ENCODE measurements at places on chromosomes 5 and 9.

GRCh38 chr9:96108691-96109380 lies 193.1 kb downstream of the HSD17B3 start:
- no peak for DNase-seq

GRCh38 chr5:111116550-111116949 lies 24.4 kb downstream of the WDR36 start:
- no peak for DNase-seq

DNA sequence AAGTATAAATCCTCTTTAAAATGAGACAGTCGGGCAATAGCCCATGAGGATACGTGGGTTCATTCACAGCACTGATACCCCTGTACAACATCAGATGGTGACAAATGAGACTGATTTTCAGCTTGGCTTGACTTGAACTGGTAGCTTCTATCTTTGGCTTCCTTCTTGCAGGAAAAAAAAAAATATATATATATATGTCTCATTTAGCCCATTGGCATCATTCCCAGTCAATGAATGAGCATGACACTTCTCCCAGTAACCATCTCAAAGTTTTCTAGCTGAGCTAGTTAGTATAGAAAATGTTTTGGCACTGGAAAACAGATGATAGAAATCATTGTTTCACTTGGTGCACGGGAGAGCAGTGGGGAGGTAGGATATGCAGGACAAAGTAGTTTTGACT lies 222.5 kb upstream of the TAS2R1 start:
- no peak for DNase-seq

GRCh38 chr5:180341595-180341994 lies 11.5 kb downstream of the GFPT2 start:
- DNase-seq = no peak

DNA sequence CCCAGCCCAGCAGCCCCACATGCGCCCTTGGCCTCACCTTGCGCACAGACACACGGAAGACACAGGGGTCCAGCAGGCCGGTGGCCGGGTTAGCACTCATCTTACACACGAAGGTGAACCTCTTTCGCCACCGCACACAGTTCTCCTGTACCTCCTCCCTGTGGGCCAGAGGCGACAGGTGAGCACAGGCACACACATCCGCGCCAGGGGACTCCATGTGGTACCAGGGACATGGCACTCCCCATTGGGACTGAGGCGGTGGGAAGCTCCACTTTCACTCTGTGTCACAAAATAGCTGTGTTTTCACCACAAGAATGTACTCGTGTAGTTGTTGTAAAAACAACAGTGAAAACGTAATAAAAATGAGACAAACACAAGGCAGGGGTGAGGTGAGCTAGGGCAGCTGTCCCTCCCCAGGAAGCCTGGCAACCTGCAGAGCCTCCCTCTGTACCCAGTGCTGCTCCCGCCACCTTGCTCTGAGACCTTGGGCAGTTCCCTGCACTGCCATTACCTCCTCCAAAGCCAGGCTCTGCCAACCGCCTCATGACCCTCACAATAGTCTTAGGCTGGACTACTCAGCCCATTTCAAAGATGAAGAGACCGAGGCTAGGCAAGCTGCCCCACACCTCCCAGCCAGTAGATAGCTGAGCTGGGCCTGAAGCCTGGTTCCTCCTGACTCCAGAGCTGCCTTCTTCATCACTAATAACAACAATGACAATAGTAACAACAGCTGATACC lies 16.3 kb upstream of the DPM2 start:
- no peak for DNase-seq

DNA sequence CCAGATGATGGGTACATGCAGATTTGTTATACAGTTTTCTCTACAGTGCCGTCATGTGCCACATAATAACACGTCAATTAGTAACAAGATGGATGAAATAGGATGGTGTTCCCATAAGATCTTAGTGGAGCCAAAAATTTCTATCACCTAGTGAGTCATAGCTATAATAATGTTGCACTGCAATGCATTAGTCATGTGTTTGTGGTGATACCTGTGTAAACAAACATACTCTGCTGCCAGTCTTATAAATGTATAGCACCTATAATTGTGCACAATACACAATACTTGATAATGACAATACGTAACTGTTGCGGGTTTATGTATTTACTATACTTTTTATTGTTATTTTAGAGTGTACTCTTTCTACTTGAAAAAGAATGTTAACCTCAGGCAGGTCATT lies 865.4 kb downstream of the MAT2B start:
- no peak for DNase-seq

DNA sequence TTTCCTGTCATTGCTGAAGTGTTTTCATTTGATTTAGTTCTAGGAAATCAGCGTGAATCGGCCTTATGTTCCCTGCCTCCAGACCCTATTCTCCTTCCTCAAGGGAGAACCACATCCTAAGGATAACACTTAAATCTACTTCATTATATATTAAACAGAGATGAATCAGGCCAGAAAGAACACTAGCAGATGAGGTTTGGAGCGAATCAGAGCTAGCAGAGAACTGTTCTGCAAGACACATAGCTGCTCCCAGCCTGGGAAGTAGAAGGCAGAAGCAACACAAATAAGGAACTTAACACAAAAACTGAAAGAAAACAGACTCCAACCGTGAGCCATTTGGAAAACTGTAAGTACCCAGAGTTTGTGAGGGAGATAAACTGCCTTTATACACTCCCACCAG lies 718.2 kb downstream of the SEMA5A start:
- no peak for DNase-seq

GRCh38 chr5:79762929-79763328 lies 73.3 kb downstream of the CMYA5 start:
- no peak for DNase-seq

- no peak for DNase-seq
These were observed 66.4 kb upstream of the SUSD1 start for GRCh38 chr9:112241491-112241890.

GRCh38 chr5:17075236-17075635 lies 139.1 kb upstream of the MYO10 start:
- DNase-seq = no peak

DNA sequence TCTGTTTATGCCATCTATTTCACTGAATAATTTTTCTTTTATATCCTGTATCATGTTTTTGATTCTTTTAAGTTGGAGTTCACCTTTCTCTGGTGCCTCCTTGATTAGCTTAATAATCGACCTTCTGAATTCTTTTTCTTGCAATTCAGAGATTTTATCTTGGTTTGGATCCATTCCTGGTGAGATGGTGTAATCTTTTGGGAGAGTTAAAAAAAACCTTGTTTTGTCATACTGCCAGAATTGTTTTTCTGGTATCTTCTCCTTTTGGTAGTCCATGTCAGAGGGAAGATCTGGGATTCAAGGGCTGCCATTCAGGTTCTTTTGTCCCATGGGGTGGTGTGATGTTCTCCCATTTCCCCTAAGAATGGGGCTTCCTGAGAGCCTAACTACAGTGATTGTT lies 800.8 kb upstream of the TYRP1 start:
- DNase-seq = no peak

DNA sequence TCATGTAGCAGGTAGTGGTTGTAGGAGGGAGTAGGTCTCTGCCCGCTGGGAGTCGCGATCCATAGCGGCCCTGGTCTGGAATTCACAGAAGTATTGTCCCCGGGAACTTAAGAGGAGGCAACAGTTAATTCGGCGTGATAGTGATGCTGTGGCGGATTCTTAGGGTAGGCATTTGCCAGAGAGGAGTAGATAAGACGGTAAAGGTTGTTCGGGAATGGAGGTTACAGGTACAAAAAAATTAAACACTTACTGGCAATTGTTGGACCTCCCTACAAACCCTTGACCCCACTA lies 679 bp downstream of the SMC5 start:
- DNase-seq = no peak

DNA sequence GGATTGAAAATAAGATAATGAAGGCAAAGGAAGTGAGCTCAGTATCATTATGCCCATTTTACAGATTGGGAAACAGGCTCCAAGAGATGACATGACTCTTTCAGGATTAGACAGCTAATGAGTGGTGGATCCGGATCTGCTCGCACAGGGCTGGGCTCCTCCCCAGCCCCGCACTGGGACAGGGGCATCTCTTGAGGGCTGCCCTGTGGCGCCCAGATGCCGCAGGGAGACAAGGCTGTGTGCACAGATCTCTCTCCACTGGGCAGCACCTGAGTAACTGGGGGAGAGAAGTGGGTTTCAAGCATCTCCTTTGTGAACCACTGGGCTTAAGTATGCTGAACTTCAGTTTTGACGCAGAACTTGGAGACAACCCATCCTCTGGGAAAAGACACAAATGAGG lies 43.9 kb downstream of the ADAMTS2 start:
- DNase-seq = no peak

DNA sequence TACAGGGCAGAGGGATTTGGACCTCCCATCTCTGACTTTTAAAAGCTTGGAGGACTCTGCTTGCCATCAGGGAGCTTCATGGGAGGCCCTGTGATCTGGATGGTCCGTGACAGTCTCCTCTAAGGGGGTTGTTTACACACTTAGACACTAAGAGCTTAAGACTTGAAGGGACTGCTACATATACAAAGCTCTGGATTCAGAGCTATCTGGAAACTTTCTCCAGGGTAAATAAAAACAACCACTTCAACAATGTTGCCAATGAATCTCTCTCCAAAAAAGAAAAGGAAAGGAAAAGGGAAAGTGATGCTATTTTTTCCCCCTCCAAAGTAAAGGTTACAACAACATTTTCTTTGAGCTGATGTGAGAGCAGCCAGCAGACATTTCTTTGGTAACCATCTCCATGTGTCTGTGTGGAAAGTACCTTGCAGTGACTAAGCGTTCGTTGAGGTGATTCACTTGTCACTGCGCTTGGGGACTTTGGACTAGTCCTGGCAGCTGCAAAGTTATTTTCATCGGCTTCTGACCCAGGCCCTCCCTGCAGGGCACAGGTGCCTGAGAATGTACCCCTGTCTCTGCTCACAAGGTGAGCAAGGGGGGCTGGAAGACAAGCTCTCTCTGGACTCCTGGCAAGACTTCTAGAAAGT lies 262.1 kb upstream of the KLF4 start:
- DNase-seq = no peak

GRCh38 chr9:135085830-135086546 lies 1.5 kb upstream of the OLFM1 start:
- peak; percentile 63 for DNase-seq

DNA sequence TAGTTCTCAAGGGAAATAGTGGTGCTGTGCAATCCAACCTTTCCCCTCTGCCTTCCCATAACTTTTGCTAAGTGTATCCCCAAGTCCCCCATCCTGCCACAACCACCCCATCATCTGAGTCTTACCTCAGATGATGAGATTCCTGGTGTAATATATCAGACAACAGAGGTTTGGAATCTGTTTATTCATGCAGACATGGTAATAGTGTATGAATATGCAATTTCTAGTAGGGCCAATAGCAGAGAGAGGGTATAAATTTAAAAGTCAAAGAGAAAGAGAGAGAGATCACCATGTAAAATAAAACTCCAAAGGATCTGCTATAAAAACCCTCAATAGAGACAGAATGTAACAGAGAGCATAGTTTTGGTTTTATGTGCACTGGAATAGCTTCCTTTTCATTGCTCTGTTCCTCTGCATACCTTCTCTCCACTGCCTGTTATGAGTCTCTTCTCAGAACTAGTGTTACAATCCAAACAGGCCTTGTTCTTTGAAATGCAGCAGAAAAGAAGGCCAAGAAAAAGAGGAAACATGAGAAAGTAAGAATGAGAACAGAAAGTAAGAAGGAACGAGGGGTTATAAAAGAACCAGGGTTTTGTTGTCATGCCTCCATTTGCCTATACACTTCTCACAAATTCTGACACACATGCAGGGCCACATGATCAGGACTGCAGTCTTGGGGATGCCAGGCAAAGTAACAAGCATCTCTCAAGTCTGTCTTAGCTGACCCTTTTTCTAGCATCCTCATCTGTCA lies 278.0 kb downstream of the CETN3 start:
- DNase-seq = no peak

DNA sequence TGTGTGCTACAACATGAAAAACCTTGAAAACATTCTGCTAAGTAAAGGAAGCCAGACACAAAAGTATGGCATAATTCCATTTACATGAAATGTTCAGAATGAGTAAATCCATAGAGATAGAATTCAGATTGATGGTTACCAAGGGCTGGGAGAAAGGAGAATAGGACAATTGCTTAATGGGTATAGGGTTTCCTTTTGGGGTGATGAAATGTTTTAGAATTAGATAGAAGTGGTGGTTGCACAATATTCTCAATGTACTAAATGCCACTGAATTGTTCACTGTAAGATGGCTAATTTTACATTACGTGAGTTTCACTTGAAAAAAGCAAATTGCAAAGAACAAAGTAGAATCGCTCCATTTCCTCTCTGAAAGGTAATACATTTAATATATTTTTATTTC lies 43.0 kb upstream of the GAS1 start:
- no peak for DNase-seq

GRCh38 chr5:139655727-139656271 lies 7.7 kb downstream of the CXXC5 start:
- no peak for DNase-seq

DNA sequence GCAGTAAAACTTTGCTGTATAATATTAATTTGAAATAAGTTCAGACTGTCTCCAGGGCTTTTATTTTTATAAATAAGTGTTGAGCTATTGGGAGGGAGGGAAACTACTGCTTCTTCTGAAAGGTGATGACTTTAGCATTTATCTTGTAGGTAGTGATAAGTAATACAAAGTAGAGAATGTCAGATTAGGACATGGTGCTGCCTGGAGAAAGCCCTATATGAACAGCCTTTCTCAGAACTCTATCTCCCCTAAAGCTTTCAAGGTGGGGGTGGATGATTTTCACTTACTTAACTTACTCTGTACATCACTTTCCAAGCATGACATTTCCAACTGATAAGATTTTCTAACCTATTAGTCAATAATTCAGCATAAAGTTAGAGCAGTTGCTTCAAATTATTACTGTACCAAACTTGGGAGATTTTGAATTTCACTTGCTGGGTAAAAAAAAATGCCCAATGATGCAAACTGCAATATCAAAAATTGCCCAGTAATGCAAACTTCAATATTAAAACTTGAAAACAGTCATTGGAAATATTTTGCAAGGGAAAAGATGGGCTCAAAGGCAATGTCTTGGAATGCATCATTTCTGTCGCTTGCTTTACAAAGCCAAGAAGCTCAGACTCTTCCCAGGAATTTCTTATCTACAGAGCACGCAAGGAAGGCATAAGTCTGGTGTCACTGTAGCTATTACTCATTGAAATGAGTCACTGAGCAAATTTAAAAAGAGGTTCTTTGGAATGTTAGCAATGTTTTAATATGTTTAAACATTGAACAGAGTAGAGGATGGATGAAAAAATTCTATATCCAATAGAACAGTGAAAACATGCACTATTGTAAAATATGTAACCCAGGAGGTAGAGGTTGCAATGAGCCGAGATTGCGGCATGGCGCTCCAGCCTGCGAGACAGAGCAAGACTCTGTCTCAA lies 569.5 kb downstream of the PSAT1 start:
- no peak for DNase-seq

DNA sequence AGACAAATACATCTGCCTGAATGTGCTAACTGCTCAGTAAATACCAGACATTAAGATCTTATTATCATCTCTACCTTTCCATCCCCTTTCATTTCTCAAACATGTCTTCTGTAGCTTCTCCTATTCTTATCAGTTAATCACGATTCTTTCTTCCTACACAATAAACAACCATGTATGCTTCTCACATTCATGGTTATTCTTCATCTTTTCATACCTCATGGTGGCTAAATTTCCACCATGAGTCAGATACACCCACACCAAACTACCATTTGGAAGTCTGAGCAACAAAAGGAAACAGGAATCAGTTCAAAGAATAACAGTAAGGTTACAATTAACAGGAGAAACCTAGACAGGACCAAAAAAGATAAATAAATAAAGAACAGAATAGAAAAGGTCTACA lies 7.7 kb downstream of the ZNF622 start:
- DNase-seq = no peak

- DNase-seq = no peak
These were observed 435.9 kb downstream of the HCN1 start for GRCh38 chr5:45260292-45260691.

- no peak for DNase-seq
These were observed 2.2 kb downstream of the SARDH start for GRCh38 chr9:133735931-133736330.

Measured in stimulated activated CD4-positive, alpha-beta T cell treated with anti-CD3 and anti-CD28 coated beads, Interleukin-2, amount 100 ng/mL, for 48 hours (primary cell).